ENCODE measurements at places on chromosomes 11 and 22.

- no peak for DNase-seq
Observed at GRCh38 chr11:12174477-12175143, 64.2 kb downstream of the MICAL2 start.

GRCh38 chr22:17264321-17265052, 45.3 kb upstream of the ADA2 start:
- DNase-seq = no peak

DNA sequence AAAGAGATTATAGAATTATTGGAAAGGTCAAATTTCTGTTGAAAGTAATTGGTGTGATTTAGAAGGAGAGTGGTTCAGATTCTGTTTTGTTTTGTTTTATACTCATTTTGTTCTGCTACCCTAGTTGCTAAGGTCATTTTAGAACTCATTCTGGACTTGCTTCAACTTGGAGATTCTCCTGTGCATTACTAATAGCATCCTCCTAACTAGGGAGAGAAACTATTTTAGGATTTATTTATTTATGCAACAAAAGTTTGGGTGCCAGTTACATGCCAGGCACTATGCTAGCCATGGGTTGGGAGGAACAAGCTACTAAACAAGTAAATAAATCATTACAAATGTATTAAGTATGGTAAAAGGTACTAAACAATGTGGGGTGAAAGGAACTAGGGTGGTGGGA, 84.0 kb downstream of the YAP1 start:
- DNase-seq = no peak

GRCh38 chr22:49070501-49070900, 757.2 kb downstream of the BRD1 start:
- DNase-seq = no peak

DNA sequence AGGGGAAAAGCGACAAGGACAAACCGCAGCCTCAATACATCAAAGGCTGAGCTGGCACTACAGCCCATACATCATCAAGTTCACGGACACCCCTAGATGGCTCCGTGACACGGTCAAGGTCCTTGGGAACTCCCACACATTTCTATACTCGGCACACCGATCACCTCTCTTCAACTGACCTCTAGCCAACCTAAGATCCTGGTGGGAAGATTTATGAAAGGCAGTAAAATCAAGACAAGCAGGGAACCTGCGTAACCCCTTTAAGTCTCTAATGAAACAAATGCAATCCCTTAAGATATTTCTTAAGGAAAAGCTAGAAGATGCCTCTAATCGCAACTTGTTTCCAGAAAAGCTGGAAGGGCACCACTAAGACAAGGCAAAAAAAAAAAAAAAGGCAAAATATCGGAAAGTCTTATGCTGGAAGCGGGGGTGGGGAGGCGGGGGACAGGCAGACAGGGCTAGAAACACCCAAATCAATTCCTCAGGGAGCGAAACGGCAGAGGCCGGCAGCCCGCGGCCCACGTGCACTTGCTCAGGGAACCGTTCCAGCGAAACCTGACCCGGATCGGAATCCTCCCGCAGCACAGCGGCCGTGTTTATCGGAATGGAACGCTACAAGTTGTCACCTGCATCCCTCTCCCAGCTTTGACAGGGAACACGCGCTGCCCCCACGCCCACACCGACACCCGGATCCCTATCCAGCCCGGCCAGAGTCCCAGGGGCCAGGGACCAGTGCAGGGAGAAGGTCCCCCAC, 1.4 kb downstream of the ARHGAP20 start:
- DNase-seq = no peak

- peak; percentile 94 for DNase-seq
Observed at GRCh38 chr22:38700789-38701628, at the start of gene JOSD1. TSS of gene JOSD1 (minus strand) at chr22:38700943. CDS start at chr22:38699987, 956 bp downstream.

DNA sequence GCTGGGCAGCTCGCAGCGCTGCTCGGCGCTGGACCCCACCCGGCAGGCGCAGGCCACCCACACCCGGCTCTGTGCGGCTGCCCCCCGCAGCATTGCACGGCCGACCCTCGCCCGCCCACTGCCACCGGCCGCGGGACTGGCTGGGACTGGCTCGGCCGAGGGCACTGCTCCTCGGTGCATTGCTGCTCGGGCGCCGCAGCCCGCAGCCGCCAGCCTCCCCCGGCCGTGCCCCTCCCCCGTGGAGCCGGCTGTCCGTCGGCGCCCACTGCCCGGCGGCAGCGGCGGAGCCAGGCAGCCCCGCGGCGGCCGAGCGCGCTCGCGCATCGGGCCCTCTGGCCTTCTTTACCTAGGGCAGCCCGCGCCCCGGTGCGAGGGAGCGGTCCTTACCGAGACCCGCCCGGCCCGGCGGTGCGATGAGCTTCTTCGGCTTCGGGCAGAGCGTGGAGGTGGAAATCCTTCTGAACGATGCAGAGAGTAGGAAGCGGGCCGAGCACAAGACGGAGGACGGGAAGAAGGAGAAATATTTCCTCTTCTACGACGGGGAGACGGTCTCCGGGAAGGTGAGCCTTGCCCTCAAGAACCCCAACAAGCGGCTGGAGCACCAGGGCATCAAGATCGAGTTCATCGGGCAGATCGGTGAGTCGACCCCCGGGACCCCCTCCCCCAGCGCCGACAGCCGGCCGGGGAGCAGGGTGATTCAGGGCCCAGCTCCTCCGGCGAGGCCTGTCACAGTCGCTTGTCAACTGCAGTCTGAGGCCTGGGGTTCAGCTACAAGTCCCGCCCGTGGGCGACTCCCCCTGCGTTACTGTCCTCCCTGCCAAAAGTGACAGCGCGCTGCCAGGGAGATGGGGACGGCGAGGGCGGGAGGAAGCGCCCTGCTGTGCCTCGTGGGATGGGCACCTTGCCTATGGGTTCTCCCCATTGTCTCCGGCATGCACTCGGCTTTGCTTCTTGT, 516 bp downstream of the VPS26B start:
- DNase-seq = no peak

GRCh38 chr11:44475114-44475686, 90.3 kb upstream of the CD82 start:
- no peak for DNase-seq

DNA sequence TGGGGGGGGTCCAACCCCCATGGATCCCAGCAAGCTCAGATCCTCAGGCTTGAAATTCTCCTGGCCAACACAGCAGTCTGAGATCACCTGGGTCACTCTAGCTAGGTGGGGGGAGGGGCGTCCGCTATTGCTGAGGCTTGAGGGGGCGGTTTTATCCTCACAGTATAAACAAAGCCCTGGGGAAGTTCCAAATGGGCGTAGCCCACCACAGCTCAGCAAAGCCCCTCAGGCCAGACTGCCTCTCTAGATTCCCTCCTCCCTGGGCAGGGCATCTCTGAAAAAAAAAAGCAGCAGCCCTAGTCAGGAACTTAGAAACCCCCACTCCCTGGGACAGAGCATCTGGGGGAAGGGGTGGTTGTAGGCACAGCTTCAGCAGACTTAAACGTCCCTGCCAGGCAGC, 16.7 kb downstream of the TRPC6 start:
- DNase-seq = no peak

DNA sequence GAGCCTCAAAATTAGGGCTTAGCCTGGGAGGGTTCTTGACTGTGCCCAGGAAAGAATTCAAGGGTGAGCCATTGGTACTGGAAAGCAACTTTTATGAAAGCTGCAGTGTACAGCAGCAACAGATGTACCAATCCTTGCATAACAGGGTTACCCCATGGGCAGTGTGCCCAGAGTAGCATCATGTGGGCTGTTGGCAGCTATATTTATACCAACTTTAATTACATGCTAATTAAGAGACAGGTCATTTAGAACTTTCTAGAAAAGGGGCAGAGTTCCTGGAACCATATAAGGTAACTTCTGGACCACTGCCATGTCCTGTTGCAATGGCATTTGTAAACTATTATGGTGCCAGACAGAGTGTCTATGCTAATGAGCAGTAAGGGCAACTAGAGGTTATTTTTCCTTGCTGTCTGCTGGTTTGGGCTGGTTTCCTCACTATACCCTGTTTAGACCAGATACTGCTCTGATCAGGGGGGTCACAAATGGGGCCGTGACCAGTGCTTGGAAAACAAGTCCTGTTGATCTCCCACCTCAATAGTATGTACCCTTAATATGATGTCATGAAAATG, 1120.5 kb upstream of the RAG2 start:
- DNase-seq = no peak

- no peak for DNase-seq
Observed at GRCh38 chr11:36512016-36512415, 1.9 kb upstream of the TRAF6 start.

- no peak for DNase-seq
Observed at GRCh38 chr11:68959465-68960293, 21.1 kb downstream of the MRGPRD start.

- DNase-seq = no peak
Observed at GRCh38 chr11:2750101-2750681, 50.4 kb upstream of the KCNQ1OT1 start.

DNA sequence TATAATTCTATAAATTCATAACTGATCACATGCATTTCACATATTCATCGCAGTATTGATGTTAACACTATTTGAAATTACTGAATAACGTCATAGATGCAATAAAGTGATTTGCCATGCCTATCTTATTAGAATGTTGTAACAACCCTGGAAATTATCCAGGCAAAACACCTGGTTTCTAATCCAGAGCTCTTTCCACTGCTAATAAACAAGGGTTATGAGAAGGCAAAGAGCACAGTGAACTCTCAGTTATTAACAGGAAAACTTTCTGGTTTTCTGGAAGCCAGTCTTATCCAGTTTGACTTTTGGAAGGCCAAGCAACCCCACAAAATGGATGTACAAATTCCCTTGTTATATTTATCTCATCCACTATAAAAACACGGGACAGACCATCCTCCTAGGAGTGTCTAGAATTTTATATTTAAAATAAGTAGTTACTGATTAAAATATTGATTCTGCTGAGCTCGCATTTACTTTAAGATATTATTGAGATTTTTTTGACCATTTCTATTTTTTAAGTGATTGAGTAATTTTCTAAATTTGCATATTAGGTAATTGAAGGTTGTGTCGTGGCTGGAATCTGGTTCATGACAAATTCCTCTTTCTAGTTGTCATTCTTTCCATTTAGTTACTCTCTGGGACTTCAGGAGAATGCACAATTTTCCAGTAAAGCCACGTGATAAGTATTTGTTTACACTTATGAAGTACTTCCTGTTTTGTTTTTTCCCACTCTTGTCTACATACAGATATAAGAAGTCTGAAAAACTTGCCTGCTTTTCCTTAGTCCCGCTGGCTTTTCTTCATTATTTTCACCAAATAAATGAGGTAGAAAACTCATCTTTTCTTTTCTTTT, 47.9 kb downstream of the DCUN1D5 start:
- no peak for DNase-seq
